ENCODE measurements at places on chromosomes 11 and 22. TPM values are rescaled to one million over a fixed set of nuclear protein-coding genes. Genes with fewer than 3 reads are reported as not detected.

Gene TSGA10IP
- not detected for total RNA-seq

DNA sequence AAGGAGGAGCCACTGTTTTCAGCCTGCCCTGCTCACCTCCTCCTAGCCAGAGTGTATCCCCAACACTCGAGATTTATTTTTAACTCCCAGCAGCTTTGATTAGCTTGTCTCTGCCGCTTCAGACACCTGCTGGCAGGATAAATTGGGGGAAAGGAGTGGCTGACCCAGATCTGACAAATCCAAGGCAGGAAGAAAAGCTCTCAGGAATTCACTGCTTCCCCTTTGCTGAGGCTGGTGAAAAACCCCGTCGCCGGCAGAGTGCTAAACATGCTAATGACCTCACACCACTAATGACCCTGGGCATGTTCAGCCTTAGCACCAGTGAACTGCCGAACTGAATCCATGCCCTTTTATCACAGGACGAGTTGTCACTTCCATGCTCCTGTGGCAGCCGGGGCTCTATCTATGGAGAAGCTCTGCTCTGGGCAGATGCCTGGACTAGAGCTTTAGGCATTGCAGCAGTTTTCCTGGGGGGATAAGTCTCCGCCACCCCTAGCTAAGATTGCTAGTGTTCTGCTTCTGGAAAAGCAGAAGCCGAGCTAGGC, 52.2 kb downstream of the FEZ1 start:
- H3K4me1 ChIP-seq, result no peaks in the 10 kb centered on the region
- no peak for DNase-seq
- no peaks in the 10 kb centered on the region for H3K36me3 ChIP-seq
- H3K27ac ChIP-seq, result no peak overlapping the region
- no peaks in the 10 kb centered on the region for H3K27me3 ChIP-seq
- no peak overlapping the region for H3K4me3 ChIP-seq

DNA sequence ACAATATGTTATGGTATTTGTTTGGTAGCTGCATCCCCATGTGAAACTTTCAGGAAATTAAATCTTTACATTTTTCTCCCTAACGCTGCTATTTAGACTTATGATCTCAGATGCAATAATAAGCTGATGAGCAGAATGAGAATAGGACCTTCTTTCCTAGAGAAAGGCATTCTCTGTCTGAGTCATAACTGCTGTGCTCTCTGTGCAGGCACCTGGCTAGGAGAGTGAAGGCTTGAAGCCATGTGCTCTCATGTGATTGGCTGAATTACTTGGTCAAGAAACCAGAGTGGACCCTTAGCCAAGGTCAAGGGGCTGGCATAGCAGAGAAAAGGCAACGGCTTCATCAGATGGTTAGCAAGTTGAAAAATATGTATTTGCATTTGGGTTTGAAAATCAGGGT, 185.0 kb downstream of the ADAMTS15 start:
- DNase-seq, result no peak
- H3K27me3 ChIP-seq, result no peaks in the 10 kb centered on the region

DNA sequence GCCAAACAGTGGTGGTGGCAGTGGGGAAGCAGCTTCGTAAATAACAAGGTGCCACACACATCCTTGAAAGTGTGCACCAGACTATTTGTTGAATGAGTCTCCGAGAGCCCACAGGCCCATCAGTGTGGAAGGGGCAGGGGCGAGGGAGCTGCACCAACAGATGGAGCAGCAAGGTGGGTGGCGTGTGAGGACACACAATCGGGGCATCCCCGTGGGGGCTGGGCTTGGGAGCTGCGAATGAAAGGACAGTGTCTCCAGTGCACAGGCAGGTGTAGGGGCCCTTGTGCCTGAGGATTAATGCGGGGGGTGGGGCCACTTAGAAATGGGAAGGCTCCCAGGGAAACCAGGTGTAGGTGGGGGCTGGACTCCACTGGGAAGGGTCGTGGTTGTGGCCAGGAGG, 2.8 kb downstream of the NRXN2 start:
- no peaks in the 10 kb centered on the region for H3K27me3 ChIP-seq
- H3K27ac ChIP-seq, result no peak overlapping the region
- H3K4me1 ChIP-seq, result no peaks in the 10 kb centered on the region
- no peaks in the 10 kb centered on the region for H3K36me3 ChIP-seq
- no peak for DNase-seq

Gene SCN3B
- total RNA-seq, result 1.1 TPM

GRCh38 chr11:61349189-61349751, 12.4 kb downstream of the CYB561A3 start:
- no peaks in the 10 kb centered on the region for H3K27me3 ChIP-seq
- H3K36me3 ChIP-seq, result no peaks in the 10 kb centered on the region
- peaks cover 15% of the 10 kb centered on the region for H3K4me1 ChIP-seq
- no peak for DNase-seq
- H3K4me3 ChIP-seq, result no peak overlapping the region

DNA sequence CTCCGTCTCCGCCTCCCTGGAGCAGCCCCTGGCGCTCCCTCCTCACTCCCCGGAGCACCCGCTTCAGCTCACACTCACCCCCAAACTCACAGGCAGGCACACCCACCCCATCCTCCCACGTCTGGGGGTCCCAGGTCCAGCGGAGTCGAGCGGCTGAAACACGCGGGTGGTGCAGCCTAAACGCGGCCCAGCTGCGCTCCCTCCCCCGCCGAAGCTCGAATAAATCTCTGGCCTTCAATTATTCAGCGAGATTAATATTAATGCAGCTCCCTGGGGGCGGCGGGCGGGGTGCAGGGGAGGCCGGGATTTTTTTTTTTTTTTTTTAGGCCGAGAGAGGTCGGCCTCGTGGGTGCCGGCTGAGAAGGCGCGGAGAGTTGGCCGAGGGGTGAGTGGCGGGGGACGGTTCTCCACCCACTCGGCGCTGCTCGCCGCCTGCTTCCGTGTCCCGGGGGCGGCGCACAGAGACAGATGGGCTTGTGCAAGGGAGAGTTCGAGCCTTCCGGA, 524 bp upstream of the SLC1A2 start:
- peak overlapping the region; percentile 29 for H3K4me3 ChIP-seq
- DNase-seq, result no peak
- H3K27me3 ChIP-seq, result no peaks in the 10 kb centered on the region

DNA sequence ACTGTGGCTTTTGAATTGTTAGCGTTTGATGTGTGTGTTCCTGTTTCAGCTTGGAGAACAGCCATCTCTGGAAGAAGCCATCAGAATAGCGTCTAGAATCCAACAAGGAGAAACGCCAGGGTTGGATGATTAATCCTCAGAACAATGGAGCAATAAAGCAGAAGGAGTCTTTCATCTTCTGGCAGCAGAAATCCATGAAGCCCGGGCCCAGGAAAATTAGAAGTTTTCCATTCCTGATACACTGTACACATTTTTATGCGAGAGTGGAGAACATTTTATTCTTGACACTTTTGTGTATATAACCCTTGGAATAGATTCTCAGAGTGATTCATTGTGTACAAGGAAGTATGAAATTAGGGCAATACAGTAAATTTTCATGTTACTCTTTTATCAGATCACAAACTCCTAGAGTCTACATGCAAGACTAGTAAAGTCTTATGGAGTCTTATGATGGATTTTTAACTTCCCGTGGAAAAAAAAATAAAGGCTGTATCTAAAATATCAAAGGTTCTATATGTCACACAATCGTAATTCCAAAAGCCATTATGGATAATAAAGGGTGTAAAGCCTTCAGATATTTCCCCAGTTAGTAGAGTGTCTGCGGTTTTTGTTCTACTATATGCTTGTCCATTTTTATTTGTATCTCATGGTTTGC, 45.9 kb upstream of the WEE1 start:
- no peak overlapping the region for H3K4me3 ChIP-seq
- H3K36me3 ChIP-seq, result no peaks in the 10 kb centered on the region

DNA sequence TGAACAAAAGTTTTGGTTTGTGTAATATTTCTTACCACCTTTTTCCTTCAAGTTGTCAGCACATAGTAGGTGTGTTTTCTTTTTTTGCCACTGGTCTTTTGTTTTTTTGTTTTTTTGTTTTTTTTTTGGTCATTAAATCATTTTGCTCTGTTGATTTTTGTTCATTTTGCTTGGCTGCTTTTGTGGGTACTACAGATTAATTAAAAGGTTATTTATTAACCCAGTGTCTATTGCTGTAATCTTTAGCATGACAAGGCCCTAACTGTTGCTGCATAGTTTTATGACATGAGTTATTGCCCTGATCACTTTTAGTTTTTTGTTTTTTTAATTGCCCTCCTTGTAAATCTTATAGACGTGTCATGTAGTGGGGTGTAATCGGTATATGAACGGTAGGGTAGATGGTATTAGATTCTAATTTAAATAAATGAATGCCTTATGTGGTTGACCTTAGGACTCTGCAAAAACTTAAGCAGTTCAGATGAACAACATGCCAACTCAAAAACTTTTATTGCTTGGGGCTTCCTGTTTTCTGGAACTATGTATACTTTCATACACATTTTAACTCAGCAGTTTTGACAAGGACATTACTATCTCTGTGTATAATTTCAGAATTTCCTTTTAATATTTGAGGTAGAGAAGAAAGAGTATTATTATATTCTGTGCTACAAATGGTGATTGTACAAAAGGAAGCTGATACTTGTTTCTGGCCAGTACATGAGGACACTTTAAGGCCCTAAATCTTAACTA, 7.9 kb downstream of the EWSR1 start:
- no peak overlapping the region for H3K27ac ChIP-seq

Gene KRTAP5-8
- not detected for total RNA-seq

All from ovary (tissue), 10 donors.